HFFc6 (cell line): ENCODE measurements at places on chromosomes 2 and 18.

GRCh38 chr18:57447154-57447621 lies 12.0 kb downstream of the ONECUT2 start:
- no peak for DNase-seq

- DNase-seq = no peak
These were observed 720 bp downstream of the LBX2 start for GRCh38 chr2:74498500-74499266.

DNA sequence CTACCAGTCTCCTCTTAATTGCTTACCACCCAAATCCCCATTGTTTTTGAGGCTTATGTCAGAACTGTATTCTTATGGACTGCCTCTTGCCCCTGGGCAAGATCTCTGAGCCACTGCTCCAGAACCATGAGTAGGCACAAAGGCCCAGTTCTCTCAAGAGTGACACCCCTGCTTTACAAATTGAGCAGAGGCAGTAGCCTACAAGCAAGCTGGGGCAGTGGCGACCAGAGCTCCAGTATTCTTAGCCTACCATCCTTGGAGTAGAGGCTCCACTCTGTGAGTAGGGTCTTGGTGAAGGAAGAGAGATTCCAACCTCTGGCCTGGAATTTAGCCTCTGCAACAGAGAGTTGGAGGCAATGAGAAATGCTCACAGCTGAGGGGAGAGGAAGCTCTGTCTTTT lies 36.5 kb downstream of the WDR75 start:
- no peak for DNase-seq

DNA sequence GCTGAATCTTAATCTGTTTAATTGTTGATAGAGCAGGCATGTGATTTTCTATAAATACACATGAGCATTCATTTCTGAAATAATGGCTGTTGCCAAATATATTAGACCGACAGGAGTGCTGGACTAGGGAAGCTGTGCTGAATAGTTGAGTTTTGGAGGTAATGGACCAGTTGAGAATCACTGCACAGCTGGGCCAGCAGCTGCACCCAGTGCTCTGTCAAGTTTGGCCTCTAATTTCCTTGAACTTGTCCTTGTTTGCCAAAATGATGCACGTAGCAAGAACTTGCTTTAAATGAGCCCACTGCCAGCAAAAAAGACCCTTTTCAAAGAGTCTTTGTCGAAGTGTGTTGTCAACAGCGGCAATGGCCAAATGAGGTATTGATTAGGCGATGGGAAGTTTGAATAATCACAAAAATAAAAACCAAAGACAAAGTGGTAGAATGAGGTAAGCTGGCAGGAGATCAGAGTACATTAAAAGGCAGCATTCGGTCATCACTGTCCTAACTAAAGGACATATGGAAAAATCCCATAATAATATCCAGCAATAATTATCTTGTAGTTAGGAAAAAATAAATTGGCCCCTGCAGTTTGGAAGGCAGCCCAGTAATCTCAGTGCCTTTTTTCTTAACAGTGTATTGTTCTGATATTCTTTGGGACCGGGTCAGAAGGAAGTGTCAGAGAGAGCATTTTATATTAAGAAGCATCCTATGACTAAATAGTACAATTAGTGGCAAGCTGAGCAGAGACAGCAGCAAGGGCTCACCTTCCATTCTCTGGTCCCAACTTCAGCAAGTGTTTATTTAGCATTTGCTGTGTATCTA lies 126.2 kb downstream of the RAPGEF4 start:
- no peak for DNase-seq

DNA sequence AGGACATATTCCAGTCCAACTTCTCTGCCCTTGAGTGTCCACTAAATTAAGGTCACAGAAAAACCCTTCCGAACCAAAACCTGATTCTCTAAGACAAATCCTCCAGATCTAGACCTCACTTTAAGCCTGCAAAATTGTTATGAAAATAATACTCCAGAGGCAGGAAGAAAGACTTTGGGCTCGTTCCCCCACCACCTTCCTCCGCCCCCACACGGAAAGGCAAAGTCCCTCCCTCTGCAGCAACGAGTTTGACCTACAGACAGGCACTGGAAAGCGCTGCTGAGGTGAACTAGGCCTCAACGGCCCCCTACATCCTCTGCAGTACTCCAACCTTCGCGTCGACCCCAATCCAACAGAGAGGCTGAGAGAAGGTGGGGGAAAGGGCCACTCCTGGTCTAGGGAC lies 808 bp downstream of the ATP5MC3 start:
- DNase-seq = peak; percentile 27

DNA sequence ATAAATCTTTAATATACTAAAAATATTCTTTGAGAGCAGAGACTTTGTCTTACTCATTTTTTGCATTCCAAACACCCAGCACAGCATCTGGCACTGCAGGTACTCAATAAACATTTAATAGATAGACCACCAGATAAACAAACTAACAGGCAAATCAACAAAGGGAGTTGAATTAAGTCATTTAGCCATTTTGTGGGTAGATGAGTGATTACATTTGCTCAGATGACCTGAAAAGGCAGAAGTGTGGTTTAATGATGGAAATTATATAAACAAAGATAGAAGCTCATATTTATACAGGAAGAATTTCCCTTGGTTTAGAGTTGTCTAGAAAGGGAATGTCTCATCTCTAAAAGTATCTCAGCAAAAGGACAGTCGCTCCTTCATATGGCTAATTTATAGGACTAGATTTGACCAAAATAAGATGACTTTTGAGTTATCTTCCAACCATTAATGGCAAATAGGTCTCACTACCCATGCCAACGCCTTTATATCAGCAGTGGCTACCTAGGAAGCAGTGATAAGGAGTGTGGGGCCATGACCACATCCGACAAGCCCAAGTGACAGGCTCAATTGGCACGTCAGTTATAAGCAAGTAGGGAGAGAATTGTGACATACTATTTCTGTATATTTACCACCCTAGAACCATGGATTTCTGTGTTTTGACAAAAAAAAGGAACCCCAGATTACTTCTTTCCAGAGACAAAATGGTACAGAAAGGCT lies 173.5 kb downstream of the ATAD2B start:
- no peak for DNase-seq

GRCh38 chr2:219010162-219010756 lies 17.0 kb upstream of the CRYBA2 start:
- peak; percentile 7 for DNase-seq

GRCh38 chr2:236762628-236763027 lies 193.0 kb downstream of the ACKR3 start:
- no peak for DNase-seq
